ENCODE measurements at places on chromosomes 6 and 20.

- no peak for DNase-seq
Measured at GRCh38 chr6:38157905-38158304, 338.4 kb downstream of the ZFAND3 start.

- DNase-seq, result no peak
Measured at GRCh38 chr6:12009180-12009685, 2.9 kb upstream of the HIVEP1 start.

- no peak for DNase-seq
Measured at GRCh38 chr6:147879031-147879580, 370.6 kb downstream of the SAMD5 start.

DNA sequence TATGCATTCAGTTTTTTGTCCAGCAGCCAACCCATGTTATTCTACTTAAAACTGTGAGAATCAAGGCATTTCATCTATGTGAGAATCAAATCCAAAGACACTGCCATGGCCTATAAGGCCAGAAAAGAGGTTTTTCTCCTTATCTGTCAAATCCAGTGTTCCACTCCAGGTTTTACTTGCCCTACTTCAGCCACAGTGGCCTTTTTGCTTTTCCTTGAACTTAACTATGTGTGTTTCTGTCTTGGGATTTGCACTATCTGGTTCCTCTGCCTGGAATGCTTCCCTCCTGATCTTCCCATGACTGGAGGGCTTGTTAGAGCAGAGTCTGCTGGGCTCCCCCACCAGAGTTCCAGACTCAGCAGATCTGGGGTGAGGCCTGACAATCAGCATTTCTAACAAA, 113.1 kb upstream of the DOK5 start:
- DNase-seq, result no peak

DNA sequence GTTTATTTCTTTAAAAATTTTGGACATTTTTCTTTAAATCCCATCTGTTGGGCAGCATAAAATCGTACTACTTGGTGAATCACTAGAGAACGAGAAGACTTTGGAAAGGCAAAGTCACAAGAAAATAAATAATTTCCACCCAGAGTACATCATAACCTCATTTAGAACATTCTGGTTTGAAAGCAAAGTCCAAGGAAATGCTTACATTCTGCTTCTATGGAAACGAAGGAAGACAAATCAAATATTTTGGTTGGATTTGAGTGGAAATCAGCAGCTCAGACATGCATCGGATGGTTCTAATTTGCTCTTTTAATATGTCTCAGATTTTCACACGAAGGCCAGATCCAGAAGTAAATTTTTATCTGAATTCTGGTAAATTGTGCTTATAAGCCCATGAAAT, 60.7 kb upstream of the LTV1 start:
- no peak for DNase-seq

GRCh38 chr6:37316071-37316470, 37.7 kb upstream of the RNF8 start:
- no peak for DNase-seq

DNA sequence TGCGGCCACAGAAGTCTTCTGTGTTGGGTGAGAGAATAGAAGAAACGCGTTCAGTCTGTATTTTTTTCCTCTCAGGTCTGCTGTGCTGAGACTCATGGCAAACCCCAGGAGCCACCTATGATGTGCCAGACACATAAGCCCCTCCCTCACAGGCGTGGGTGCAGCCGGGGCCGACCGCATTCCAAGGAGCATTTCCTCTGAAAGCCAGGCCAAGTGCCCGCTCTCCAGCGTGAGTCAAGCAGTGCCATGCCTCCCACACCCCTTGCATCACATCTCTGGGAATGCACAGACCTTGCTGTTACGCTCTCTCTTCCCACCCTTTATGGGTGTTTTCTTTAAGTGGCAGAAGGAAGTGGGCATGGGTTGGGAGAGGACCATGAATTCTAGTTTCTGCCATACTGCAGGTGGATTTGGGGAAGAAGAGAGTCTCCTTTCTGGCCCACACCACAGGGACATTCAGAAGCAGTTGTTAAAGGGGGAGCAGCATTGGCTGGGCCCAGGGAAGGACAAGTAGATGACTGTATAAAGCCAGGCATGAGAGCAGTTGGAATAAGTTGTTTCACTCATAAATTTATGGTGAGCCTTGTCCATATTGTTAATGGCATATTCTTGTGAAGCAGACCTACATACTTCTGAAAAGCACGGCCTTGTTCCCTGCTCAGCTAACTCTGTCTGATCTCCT, 37.1 kb upstream of the TFAP2A start:
- no peak for DNase-seq

DNA sequence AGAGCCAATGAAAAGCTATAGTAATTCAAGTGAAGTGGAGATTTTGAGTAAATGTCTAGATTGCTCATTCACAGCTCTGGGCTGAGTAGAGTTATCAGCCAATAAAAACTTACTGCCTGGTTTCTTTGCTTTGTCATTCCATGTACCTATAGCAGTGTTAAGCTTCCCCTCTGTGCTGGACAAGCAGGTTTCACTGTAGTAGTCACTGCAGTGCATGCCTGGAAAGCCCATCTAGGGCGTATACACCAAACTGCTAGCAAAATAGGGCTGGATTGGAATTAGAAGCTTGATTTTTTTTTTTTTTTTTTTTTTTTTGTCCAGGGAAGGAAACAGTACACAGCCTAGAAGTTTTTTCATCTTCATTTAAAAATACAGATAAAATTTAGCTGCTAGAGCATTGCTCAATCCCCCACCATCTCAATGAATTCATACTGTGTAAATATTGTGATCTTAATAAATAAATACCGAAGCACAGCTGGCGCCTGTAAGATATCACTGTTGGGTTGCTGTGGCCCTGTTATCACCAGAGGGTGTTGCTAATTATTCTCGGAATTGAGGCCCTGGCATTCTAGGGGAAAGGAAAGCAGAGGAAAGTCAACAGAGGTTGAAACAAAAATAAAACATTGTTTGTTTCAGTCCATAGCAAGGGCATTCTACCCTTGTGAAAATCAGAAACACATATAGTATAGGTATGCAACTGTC, 968.5 kb upstream of the GJE1 start:
- DNase-seq, result no peak

DNA sequence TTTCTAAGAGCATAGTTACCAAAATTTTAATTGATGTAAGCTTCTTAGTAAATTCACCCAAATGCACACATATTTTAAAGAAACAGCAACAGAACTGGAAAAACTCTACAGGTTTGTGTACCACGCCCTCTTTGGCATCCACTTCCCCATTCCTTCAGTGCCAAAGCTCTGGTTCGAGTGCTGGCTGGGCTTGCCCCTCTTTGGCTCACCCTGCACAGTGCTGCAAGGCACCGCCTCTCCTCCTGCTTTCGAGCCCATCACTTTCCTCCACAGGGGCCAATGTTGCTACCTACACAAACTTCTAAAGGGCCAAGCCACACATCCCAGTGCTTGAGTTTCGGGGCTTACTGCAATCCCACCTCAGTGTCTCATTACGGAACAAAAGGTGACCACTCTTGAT, 9.6 kb downstream of the LRP11 start:
- no peak for DNase-seq

DNA sequence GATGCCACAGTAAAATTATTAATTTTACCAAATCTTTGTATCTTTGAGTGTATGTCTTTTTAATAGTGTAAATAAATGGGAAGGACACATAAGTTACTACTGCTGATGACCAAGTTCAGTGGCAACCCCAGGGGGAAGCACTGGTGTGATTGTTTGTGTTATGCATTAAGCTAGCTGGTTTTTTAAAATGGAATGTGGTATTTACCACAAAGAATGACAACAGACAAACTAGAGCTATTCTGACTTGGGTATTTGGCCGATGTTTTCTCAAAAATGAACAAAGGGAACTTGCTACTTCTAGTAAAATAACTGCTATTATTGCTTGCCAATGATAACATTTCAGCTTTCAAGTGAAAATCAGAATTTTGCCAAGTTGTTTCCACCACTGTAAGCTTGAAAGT, 2.9 kb downstream of the FNDC1 start:
- no peak for DNase-seq

DNA sequence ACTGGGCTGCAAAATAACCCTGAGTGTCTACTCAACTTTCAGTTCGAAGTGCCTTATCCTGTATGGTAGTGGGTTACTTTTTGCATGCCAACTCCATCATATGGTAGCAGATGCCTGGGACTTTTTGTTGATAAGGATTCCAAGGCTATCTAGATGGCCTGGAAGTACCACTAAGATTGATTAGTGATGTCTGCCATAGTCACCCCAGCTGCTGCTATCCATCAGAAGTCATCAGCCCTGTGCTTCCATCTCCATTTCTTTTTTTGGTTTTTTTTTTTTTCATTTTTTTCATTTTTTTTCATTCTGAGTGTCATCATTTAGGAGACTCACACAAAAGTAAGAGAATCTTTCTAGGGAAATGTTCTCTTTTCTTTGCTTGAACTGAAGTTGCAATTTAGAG, 217.4 kb upstream of the PLCB4 start:
- no peak for DNase-seq

DNA sequence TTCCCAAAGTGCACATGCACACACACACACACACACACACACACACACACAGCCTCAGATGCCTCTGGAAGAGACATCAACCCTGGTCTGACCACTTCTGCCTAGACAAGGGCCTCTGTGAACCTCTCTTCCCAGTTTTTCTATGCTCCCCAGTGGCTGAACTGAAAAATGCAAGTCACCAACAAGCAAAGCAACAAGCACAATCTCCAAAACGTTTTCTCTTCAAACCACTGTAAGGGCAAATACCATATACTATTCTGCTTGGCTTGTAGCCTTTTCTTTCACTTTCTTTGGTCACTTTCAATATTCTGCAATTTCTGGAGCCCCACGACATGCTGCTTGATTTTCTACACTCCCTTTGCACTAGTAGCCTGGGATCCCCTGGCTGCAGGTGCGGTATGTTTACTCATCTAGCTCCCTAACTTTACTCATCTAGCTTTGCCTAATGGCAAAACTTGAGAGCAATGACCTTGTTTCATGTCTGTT, 121.4 kb upstream of the DST start:
- no peak for DNase-seq

DNA sequence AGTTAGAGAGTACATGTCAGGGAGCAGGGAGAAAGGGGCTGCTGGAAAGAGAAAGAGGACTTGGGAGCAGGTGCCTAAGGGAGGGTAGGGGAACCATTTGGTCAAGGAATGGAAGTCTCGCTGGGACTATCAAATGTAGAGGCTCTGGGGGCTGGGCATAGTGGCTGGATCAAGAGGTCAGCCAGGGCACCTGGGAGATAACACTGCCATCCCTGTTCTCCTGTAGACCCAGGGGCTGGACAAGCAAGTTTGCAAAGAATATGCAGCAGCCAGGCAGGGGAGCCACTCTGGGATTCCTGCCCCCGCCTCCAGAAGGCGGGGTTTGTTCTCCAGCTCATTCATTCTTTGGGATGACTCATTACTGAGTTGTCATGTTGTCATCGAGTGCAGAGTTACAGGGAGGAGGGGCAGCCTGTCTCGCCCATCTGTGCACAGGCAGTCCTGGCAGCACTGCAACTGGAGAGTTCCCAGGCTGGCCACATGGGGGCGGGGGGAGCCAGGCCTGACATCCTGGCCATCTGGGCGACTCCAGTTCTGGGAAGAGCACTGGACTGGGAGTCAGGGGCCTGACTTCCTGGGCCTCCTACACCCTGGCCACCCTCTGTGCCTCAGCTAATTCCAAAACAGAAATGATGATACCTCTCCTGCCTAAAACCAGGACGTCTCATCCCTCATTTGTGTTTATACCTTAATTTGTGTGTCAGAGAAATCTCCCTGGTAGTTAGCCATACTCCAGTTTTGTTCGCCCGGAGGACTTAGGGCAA, 28.2 kb upstream of the ZFAND3 start:
- peak; percentile 87 for DNase-seq

- DNase-seq, result no peak
Measured at GRCh38 chr6:20154753-20155152, 57.5 kb downstream of the MBOAT1 start.

GRCh38 chr6:104421650-104422049, 438.1 kb downstream of the HACE1 start:
- no peak for DNase-seq

GRCh38 chr20:51456511-51457509, 85.7 kb downstream of the NFATC2 start:
- no peak for DNase-seq

DNA sequence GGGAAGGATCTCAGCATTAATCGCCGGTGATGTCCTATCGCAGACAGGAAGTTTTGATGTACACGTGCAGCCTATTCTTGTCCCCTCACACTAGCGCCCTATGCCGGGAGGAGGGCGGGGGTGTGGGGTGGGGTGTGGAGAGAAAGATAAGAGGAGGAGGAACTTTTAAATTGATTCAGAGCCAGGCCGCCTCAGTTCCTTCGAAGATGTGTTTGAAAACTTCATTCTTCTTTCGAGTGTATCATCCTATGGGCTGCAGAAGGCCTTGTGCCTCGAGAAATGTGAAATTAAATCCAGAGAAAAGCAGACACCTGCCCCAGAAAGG, 2.5 kb upstream of the POU3F2 start:
- no peak for DNase-seq

DNA sequence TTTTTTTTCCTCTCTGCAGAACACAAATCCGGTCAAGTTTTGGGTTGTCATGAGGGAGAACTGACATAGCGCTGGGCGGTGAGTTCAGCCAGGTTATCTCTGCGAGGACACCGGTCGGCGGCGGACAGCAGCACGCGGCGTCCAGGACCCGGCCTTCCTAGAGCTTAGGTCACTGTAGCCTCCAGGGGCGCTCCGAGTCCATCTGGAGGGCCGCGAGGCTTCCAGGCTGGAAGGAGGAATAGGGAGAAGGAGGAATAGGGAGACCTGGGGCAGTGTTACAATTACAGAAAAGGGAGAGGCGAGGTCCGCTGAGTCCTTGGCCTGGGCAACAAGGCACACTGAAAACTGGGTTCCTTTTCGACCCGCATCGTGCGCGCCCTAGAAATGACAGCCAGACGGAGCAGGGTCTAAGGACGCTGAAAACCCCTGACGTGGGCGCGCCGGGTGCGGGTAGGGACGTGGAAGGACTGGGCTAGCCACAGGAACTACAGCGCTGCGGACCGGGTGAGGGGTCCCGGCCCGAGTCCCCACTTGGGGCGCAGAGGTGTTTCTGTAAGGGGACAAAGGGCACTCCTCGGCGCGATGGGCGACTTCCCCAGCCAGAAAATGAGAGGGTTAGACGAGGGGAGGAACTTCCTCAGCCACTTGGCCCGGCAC, 536 bp upstream of the FNDC1 start:
- DNase-seq, result no peak

- no peak for DNase-seq
Measured at GRCh38 chr6:7042654-7043545, 64.9 kb upstream of the RREB1 start.

DNA sequence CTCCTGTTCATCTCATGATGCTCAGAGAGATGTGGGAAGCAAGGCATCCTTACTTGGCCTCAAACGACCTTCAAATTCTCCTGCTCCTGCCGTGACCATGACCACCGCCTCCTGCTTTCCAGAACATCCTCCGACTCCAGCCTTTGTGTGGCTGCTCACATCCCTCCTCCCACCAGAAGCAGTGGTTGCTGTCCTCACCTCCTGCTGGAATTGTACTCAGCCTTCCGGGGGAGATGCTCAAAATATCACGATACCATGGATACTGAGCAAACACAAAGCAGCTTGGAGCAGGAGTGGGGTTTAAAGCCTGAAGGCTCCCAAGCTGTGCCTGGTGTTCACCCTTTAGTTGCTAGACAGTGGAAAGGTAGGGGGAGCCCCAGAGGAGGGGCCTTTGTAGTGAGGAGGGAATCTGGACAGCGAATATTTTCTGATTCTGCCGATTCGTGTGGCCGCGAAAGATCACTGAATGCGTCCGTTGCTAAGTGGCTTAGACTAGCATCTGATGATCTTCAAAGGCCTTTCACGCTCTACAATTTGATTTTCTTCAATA, 9.3 kb upstream of the DUSP22 start:
- no peak for DNase-seq

All from activated naive CD4-positive, alpha-beta T cell treated with Interleukin-2 at 50 U/mL for 16 hours (primary cell).